Stimulated activated CD8-positive, alpha-beta memory T cell treated with anti-CD3 and anti-CD28 coated beads, Interleukin-15, amount 100 ng/mL, for 24 hours (primary cell): ENCODE measurements at places on chromosomes 16 and 17.

GRCh38 chr16:52383640-52384292, 163.2 kb downstream of the TOX3 start:
- no peak for DNase-seq

GRCh38 chr17:40425741-40426140, 8.0 kb upstream of the TOP2A start:
- no peak for DNase-seq

GRCh38 chr17:77323413-77324171, 182.8 kb downstream of the SEC14L1 start:
- DNase-seq, result no peak

GRCh38 chr17:45366691-45367090, 49.9 kb upstream of the MAP3K14 start:
- no peak for DNase-seq
